ENCODE measurements at places on chromosomes 2 and 18.
A peak's percentile ranks its signal among the peaks of the same experiment; 100 is the strongest.

DNA sequence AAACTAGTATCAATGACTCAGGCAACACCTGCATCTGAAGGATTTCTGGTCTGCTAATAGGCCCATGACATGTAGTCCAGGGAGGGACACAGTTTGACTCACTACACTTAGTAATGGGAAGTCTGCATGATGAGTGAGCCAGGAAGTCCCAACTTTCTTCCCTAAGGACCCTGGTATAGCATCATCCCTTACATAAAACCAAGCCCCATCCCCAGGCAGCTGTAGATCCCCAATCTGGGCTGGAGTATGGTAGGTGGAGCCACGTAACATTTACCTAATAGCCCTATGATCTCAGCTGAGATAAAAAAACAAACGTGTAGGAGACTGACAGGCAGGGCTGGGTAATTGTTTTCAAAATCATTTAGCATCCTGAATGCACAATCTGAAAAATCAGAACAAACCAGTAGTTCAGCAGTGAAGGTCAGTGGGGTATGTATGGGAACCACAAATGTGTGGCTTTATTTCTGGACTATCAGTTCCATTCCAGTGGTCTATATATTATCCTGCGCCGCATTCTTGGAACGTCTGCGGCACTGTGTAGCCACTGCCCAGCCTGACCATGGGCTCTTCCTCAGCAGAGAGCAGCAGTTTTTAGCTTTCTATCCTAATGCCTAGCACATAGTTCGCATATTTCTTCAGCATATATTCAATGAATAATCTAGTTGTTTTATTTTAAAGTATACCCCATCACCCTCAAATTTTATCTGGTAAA is 33.5 kb downstream of the EPB41L3 start:
- peak; percentile 70 for DNase-seq

GRCh38 chr2:152920846-152921245 is 202.4 kb downstream of the ARL6IP6 start:
- peak; percentile 1 for DNase-seq

GRCh38 chr2:203352604-203353255 is 24.5 kb downstream of the ABI2 start:
- no peak for DNase-seq

DNA sequence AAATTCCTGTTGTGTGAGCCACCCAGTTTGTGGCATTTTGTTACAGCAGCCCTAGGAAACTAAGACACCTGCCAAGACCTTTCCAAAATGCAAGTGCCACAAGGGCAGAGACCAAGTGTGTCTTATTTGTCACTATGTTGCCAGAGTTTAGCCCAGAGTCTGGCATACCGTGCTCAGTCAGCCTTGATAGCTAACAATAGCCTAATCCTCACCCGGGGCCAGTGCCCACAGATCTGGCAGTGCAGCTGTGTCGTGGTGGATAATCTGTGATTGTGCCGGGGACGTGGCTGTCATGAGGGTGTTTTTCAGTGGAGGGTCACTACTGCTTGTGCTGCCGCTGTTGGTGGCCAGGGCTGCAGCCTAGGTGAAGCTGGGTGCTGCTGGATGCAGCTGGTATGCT is 53.5 kb downstream of the MEP1B start:
- no peak for DNase-seq

DNA sequence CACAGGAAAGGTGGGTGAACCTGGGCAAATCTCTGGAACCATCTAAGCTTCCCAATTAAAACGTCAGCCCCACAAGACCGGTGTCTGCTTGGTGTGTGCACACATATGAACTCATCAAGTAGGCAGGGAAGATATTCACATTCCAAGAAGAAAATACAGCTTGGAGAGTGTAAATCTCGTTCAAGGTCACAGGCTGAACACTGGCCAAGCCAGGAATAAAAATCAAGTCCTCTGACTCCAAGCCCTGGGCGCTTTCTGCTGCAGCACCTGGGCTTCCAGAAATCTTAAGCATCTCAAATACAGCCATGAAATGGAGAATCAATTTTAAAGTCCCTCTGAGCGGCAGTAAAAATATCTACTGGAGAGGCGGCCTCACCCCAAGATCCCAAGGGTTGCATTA is 150.9 kb downstream of the TWIST2 start:
- no peak for DNase-seq

DNA sequence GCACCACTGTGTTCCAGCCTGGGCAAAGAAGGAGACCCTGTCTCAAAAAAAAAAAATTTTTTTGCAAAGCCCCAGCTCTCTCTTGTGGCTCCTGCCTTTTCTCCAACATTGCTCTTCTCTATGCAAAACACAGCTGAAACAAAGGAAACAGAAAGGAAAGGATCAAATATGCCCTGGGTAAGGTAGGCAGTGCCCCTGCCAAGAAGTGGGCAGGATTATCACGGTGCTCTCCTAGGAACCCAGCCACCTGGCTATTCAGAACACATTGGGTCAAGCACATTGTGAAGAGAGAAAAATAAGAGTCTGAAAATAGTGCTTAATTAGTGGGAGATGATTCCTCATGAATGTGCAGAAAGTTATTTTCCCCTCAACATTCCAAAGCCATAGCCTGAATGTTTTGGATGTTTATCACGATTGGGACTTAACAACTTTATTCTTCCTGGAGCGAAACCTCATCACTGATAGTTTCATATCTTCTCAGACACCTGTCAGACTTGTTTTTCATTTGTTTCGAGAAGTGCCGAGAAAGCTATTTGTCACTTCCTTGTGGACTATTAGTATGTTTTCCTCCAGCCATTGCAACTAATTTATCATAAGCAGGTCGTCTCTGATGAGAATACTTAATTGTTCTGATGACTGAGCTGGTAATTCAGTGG is 42.7 kb upstream of the RPL31 start:
- peak; percentile 84 for DNase-seq

GRCh38 chr2:17317439-17317976 is 200.7 kb downstream of the RAD51AP2 start:
- DNase-seq = no peak

GRCh38 chr2:174629506-174629905 is 31.9 kb upstream of the WIPF1 start:
- DNase-seq = no peak

DNA sequence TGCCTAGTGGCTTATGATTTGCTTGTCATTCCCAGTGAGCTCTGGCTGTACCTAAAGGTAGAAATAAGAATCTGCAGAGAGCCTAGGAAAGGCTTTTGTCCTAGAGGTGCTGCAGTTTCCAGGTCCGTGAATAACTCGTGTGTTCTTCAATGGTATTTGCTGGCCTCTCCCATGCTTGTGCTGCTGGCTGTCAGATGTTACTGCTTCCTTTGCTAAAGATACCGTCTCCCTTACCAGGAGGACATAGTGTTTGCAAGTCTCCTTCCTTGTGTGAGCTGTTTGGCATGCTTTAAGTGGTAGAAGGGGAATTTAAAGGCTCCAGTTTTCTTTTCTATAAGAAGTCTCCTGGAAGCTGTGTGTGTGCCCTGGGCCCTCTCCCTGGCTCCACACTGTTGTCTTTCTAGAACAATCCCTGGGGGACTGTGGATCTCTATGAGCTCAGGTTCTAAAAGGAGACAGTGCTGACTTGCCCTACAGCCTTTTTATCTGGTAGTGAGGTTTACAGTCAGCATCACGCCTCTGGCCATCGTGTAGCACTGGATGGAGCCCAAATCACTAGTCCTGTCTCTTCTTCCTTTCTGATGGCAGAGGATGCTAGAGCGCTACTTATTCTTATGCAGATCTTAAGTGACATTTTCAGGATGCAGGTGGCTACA is 65.8 kb downstream of the RNF144A start:
- no peak for DNase-seq

DNA sequence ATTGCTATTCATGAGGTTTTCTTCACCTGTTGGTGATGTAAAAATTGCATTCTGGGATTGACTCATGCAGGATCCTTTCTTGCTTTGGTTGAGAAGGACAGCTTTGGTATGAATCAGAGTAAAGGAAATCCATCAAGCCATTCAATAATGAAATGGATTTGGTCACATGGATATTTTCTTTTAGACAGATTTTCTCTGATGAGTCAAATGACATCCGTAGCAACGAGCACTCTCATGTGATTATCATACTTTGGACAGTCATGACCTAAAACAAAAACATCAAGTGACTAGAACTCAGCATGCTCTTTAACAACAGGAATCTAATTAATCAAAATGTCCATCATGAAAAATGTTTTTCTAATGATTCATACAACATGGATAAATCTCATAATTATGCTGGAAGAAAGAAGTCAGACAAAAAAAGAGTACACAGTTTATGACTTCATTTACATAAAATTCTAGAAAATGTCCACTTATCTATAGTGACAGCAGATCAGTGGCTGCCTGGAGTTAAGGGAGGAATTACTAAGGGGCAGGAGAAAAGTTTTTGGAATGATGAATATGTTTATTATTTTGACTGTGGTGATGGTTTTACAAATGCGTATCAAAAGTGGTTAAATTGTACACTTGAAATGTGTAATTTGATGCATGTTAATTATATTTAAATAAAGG is 30.7 kb downstream of the TRAK2 start:
- DNase-seq = peak; percentile 89

DNA sequence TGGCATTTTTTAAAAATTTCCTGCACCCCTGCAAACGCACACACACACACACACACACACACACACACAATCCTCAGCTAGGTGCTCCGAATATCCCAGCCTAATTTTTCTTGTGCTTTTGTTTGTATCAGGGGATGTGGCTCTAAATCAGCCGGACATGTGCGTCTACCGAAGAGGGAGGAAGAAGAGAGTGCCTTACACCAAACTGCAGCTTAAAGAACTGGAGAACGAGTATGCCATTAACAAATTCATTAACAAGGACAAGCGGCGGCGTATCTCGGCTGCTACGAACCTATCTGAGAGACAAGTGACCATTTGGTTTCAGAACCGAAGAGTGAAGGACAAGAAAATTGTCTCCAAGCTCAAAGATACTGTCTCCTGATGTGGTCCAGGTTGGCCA is 1.8 kb downstream of the HOXD13 start:
- no peak for DNase-seq

DNA sequence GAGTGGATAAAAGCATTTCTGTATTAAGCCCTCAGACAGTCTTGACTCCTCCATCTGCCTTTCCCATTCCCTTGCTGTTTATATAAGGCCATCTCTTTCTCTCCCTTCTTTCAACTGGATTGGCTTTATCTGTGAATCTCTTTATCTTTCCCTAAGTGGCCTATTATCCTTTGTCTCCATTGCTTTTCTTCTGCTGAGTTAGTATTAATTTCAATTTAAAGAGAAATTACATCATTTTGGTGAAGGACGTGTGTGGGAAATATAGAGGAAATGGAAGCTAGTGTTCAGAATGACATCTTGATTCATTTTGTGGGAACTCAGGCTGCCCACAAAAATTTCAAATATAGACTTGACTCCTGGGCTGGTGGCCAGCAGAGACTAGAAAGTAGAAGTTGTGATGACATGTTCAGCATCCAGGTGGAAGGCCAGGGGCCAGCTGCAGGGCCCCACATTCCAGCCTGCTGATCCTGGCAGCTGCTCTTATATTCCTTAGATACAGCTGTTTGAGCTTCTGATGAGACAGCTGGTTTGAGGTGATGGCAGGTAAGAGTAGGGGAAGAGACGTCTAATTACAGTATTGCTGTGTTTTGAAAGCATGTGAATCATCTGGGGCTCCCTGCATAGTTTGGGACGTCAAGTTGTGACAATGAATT is 52.3 kb downstream of the DIS3L2 start:
- peak; percentile 97 for DNase-seq

GRCh38 chr18:35050705-35051195 is 9.5 kb downstream of the MAPRE2 start:
- no peak for DNase-seq

GRCh38 chr2:7785700-7786099 is 868.5 kb downstream of the RNF144A start:
- no peak for DNase-seq

- peak; percentile 15 for DNase-seq
Measured at GRCh38 chr2:200483729-200484198, 26.1 kb downstream of the KCTD18 start.

GRCh38 chr2:26685341-26685740 is 7.2 kb upstream of the KCNK3 start:
- DNase-seq = no peak

- no peak for DNase-seq
Measured at GRCh38 chr2:232880764-232881351, 10.8 kb downstream of the SNORC start.

- DNase-seq = no peak
Measured at GRCh38 chr18:41594582-41594981, 360.5 kb upstream of the PIK3C3 start.

DNA sequence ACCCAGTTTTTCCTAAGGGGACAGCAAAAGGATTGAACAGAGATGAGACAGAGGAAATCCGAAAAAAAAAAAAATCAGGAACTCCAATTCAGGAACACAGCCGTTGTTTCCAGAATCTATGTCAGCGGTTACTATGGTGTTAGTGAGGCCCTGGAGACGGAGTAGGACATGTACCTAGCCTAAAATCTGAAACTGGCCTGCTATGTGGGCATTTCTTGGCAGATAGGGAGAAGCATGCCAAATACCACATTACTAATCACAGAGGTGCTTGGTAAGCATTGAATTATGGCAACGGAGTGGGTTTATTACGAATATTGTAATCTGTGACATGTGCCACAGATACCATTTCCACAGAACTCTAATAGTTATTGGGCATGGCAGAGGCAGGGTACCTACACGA is 530.6 kb downstream of the CCDC85A start:
- DNase-seq = peak; percentile 30

All from fibroblast of skin of right biceps (primary cell).